ENCODE measurements at places on chromosomes 4 and X. TPM values are rescaled to one million over a fixed set of nuclear protein-coding genes. Genes with fewer than 3 reads are reported as not detected.

The SMIM10L2A gene
- 0.03 TPM for total RNA-seq

GRCh38 chr4:184046148-184046547, 141.0 kb downstream of the STOX2 start:
- no peak for DNase-seq

DNA sequence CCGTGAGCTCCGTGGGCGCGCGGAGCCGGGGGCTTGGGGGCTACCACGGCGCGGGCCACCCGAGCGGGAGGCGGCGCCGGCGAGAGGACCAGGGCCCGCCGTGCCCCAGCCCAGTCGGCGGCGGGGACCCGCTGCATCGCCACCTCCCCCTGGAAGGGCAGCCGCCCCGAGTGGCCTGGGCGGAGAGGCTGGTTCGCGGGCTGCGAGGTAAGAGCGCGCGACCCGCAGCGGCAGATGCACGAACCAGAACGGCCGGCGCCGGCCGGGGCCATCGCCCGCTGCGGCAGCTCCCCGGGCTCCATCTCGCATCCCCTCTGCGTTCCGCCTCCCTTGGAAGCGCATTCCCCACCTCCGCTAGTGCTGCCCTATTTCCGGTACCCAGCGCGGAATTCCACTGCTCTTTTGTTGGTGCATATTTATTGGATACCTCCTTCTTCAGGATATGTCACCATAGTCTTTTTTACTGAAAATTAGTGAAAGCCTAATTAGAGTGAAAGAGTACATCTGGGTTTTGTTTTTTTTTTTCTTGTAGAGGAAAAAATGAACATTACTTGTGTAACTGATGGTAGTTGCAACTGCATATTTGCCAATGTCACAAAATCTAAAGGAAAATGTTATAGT, 797 bp downstream of the PKD2 start:
- peak; percentile 51 for DNase-seq

DNA sequence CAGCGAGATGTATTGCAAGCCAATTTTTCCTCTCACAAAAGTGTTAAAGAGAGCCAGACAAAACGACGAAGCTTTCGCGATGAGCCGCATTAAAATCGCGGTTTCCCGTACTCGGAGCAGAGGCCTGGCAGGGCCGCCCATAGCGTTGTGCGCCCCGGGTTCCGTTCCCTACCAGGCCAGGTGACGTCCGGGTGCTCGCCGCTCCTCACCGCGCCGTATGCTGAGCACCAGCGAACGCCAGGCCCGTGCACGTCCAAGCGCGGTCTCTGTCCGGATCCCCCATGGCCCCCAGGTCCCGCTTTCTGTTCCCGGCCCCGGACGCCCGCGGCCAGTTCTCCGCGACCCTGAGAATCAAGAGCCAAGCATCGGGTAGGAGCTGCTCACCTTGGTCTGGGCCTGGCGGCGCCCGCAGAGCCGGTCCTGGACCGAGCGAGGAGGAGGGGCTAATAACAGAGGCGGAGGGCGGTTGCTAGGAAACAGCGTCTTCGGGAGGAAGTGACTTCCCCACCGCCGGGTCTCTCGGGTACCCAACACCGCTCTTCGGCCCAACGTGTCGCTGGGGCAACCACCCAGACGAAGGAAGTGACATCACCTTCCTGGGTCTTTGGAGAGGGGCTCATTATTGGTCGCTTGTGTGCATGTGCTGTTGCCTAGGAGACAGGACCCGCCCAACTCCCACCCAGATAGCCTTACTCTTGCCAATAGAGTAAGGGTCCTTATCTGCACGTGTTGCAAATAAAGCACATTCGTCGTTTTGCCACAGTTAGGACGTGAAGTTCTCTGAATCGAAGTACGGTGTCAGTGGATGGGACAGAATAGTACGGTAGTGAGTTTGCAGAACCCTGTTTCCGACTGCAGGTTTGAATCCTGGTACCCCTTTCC, at the start of gene MAP9:
MAP9 (minus strand) TSS at position 579 of the 882 bp plus-strand sequence. CDS start 1,115 bp downstream, outside the sequence.
- no peak for DNase-seq

DNA sequence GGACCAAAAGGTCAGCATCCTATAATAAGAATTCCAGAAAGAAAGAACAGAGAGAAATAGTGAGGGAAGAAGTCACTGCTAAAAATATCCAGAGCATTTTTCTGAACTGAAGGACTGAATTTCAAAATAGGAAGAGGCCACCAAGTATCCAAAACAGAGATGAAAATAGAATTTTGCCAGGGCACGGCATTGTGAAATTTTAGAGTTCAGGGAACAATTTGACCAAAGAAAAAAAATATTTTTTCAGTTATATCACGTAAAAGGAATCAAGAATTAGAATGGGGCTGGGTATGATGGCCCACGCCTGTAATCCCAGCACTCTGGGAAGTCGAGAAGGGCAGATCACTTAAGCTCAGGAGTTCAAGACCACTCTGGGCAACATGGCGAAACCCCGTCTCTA, 65.4 kb downstream of the FGFBP1 start:
- DNase-seq, result no peak

GRCh38 chrX:23434356-23434884, 99.8 kb downstream of the PTCHD1 start:
- DNase-seq, result no peak

DNA sequence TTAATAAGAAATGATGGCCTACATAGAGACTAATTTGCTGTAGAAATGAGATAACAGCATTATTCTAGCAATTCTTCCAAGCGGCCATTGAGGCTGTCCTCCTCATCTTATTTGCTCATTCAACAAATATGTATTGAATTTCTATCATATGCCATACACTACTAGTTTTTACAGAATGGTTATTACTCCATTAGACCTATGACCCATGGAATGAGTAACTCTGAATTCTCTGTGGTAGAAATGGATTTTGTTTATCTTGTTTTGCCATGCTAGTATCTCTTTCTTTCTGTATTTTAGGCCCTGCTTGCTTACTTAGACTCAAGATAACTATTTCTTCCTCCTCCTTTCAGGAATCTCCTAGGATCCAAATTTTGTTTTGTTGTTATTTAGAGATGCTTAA, 103.5 kb downstream of the RPA4 start:
- no peak for DNase-seq

DNA sequence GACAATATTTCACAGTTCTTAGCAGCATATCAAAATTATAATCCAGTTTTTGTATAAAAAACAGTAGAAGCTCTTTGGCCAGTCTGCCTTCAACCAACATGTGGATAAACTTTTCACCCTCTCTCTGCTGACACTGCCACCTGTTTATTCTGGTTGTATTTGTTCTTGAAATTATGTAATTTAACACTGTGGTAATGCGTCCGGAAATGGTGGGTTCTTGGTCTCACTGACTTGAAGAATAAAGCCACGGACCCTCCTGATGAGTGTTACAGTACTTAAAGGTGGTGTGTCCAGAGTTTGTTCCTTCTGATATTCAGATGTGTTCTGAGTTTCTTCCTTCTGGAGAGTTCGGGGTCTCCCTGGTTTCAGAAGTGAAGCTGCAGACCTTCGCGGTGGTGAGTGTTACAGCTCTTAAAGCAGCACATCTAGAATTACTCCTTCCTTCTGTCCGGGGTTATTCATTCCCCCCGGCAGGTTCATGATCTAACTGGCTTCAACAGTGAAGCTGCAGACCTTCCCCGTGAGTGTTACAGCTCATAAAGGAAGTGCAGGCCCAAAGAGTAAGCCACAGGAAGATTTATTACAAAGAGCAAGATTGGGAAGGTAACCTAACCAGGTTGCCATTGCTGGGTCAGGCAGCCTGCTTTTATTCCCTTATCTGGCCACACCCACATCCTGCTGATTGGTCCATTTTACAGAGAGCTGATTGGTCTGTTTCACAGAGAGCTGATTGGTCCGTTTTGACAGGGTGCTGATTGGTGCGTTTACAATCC, 15.7 kb downstream of the FAM184B start:
- no peak for DNase-seq

The CDKL5 gene
- 3.2 TPM for total RNA-seq

DNA sequence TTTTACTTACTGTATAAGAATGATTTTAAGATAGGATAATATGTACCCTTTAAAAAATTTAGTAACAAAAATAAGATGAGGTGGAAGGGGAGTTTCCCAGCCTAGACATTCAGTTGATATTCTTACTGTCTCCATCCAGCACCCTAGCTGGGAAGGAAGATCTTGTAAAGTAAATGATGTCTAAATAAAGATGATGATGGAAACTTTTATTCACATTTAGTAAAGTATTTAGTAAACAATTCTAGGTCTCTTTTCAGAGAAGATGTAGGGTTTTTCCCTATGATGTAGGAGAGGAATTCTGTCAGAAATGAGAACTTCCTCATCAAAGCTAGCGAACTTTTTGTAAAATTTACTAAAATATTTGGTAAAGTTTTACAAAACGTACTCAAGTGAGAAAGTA, 136.8 kb downstream of the RAPGEF2 start:
- no peak for DNase-seq

GRCh38 chr4:76784237-76784636, 113.7 kb downstream of the SOWAHB start:
- peak; percentile 35 for DNase-seq

DNA sequence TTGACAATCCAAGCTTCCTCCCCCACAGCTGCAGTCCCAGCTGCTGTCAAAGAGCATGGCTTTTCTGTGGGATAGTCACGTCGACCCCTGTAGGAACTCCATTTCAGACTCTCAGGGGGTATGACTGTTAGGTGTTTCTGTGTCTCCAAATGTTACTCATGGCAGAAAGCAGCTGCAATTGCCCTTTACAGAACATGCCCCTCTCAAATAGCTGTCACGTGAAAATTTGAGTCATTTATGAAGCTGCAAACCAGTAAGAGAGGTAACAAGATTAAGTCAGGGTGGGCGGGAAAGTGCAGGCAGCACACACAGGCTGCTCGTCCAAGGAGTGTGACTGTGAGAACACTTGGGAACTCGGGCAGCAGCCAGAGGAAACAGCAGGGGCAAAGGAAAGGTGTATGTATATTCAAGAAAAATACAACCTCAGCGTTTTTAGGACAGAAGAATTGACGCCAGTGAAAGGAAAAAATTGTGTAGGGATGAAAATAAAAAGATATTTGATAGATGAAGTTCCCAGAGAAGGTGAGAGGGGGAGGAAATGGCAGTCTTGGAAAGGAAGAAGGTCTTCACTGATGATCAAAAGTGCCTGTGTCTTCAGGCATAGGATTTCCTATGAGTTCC, 66.5 kb upstream of the TMEM184C start:
- no peak for DNase-seq

DNA sequence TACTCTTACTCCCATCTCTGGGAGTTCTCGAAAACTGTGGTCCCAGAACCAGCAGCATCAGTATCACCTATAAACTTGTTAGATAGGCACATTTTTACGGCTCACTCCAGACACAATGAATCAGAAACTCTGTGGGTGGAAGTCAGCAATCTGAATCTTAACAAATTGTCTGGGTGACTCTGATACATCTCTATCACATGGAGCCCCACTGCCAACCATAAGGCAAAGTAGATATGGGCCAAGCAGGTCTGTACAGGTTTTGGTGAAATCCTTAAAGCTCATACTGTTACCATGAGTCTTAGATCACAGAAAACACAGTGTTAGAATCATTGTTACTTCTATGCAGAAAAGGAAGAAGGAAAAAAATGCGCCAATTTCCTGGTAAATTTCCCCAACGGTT, 122.5 kb upstream of the HCCS start:
- DNase-seq, result no peak

DNA sequence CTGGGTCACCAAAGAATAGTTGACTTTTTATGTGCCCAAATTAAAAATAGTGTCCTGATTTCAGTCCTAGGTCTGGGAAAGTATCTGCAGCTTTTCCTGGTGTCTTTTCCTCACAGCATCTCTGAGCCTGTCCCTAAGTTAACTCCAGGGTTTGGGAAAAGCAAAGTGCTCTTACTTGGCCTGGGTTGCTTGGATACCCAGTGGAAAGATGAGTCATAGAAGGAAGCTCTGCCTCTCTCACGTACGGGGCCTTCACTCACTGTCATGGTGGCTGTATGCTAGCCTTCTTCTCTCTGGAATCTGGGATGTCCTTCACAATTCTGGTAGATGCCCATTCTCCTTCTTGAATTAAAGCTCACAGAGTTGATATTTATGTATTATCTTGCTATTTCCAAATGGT, 607.3 kb downstream of the ANKRD50 start:
- peak; percentile 9 for DNase-seq

The FAT4 gene
- total RNA-seq, result not detected

Data from HT-29 (cell line).